ENCODE measurements at places on chromosomes 4 and X.

- DNase-seq = no peak
These were observed 41.1 kb downstream of the DDIT4L start for GRCh38 chr4:100149190-100149589.

DNA sequence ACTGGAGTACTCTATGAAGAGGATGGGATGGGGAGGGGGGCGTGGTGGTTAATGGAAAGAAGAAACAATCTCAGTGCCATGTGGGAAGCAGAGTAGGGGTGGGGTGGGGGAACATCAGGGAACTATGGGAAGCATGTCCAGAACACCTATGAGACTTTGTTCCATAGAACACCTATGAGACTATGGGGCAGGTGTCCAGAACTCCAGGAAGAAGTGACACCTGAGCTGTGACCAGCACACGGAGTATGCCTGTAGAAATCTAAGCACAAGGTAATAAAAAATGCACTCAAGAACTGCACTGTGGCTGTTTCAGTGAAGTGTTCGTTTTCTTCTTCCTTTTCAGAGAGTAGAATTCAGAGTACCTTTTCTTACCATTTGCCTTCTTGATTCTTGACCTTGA, 704.8 kb upstream of the TENM3 start:
- DNase-seq = no peak

- no peak for DNase-seq
These were observed 168.6 kb upstream of the PGRMC2 start for GRCh38 chr4:128456171-128456570.

- no peak for DNase-seq
These were observed 24.5 kb downstream of the FLNA start for GRCh38 chrX:154349979-154350378.

Data from stimulated activated effector memory CD8-positive, alpha-beta T cell treated with anti-CD3 and anti-CD28 coated beads, Interleukin-12 subunit alpha, Interleukin-12 subunit beta, amount 100 ng/mL, for 72 hours (primary cell).